ENCODE measurements at places on chromosomes 4 and X. TPM values are rescaled to one million over a fixed set of nuclear protein-coding genes. Genes with fewer than 3 reads are reported as not detected.

- no peak for DNase-seq
- H3K27ac ChIP-seq = no peak overlapping the region
- peaks cover 22% of the 10 kb centered on the region for H3K4me1 ChIP-seq
- no peak overlapping the region for H3K4me3 ChIP-seq
These were observed 18.0 kb downstream of the SUV39H1 start for GRCh38 chrX:48714573-48714972.

GRCh38 chr4:24594887-24595286, 10.5 kb upstream of the DHX15 start:
- peaks cover 4% of the 10 kb centered on the region for H3K27me3 ChIP-seq
- peaks cover 1% of the 10 kb centered on the region for H3K36me3 ChIP-seq
- DNase-seq = peak; percentile 55
- no peak overlapping the region for H3K4me3 ChIP-seq
- peaks cover 16% of the 10 kb centered on the region for H3K4me1 ChIP-seq

DNA sequence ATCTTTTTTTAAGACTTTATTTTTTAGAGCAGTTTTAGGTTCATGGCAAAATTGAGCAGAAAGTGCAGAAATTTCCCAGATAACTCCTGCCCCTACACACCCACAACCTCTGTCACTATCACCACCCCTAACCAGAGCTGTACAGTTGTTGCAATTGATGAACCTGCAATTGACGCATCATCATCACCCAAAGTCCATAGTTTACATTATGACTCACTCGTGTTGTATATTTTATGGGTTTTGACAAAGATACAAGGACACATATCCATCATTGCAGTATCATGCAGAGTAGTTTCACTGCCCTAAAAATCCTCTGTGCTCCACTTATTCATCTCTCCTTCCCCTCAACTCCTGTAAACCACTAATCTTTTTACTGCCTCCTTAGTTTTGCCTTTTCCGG, 34.5 kb upstream of the WAS start:
- no peaks in the 10 kb centered on the region for H3K36me3 ChIP-seq
- peaks cover 6% of the 10 kb centered on the region for H3K4me1 ChIP-seq
- no peak overlapping the region for H3K27ac ChIP-seq
- peaks cover 6% of the 10 kb centered on the region for H3K27me3 ChIP-seq
- no peak overlapping the region for H3K4me3 ChIP-seq

MAGEA2B gene
- total RNA-seq = not detected
